ENCODE measurements at places on chromosomes 2 and 18.

GRCh38 chr18:75823471-75823870 is 396.0 kb upstream of the SMIM21 start:
- no peak for DNase-seq

GRCh38 chr2:230905448-230906421 is 19.3 kb downstream of the GPR55 start:
- DNase-seq: no peak

DNA sequence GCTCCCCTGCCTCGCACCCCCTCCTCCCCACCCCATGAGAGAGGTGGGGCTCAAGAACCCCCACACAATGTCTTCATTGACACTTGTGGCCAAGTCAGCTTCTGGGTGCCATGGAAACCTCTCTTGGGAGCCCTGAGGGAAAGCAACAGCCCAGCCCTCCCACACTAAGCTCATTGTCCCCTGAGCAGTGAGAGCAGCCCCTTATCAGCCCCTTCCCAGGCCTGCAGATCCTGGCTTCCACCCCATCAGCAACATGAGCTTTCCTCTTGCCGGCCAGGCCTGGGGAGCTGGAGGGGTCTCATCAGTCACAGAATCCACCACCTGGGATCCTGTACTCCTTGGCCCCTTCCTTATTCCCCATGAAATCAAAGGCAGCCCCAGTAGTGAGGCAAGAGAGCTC is 107.8 kb upstream of the ST3GAL5 start:
- no peak for DNase-seq

DNA sequence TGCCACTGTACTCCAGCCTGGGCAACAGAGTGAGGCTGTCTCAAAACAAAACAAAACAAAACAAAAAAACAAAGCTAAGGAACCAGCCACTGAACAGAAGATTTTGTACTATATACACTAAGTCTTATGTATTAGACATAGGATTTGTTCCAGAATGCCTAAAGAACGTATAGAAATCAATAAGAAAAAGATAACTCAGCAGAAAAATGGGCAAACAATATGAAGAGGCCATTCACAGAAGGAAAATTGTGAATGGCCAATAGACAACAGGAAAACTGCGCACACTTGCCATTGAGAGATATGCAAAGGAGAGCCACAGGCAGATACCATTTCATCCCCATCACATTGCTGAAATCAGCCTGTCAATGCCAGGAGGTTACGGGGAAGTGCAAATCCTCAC is 14.9 kb upstream of the UBE2F start:
- DNase-seq: no peak

DNA sequence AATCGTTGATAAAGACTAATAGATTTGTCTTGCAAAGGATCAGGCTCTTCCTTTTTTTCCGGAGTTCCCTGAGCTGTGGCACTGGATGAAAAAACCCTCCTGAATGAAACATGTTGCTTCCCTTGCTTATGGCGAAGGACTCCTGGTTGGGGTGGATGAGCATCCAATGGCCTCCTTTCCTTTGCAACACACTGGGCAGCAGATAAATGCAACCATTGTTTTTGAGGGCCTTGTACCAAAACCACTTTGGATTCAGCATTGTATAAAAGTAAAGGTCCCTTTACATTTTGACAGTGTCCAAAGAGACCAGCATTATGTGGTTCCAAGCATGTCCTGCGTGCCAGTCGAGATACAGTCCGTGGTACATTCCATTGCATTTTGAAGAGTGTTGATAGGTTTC is 44.7 kb downstream of the FAM210A start:
- no peak for DNase-seq

- DNase-seq: peak; percentile 79
These were observed 45.2 kb downstream of the PCBP1 start for GRCh38 chr2:70132244-70133126.

- no peak for DNase-seq
These were observed 407.5 kb upstream of the NRP2 start for GRCh38 chr2:205274801-205275200.

DNA sequence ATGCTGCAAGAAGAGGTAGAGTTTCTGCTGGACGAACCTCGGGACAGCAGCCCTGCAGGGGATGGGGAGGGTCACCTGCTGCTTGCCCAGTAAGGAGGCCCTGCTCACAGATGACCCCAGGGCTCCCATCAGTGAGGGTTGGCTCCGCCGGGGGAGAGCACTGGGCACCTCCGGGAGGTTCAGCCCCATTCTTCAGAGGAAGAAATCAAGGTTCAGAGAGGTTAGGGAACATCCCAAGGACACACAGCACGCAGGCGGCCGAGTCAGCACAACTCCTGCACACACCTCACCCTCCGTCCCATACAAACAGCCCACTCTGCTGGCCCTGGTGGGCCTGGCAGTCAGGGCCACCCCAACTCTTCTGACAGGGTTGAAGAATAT is 11.7 kb upstream of the CCDC74B start:
- no peak for DNase-seq

GRCh38 chr2:132438691-132439090 is 22.1 kb downstream of the GPR39 start:
- DNase-seq: peak; percentile 5

GRCh38 chr18:23812546-23813440 is 123.5 kb downstream of the LAMA3 start:
- peak; percentile 41 for DNase-seq

DNA sequence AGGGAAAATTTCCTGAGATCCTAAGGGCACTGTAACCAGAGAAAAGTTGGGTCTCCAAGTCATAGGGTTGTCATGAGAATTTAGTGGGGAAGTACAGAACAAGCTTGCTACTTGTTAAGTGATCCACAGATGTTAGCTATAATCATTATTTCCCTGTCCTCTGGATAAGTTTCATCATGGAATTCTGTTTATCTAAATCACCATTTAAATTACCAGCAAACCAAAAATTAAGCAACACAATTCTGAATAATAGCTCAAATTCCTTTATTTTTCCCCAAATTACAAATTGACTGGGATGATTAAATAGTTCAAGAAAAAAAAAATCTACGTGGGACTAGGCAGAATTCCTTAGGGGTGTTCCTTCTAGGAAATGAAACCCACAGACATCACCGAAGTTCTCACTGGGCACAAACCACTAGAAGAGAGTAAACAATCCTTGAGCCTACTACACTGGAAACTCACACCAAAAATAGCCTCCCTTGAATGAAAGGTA is 159.5 kb downstream of the COL6A3 start:
- peak; percentile 54 for DNase-seq

GRCh38 chr2:158762336-158762735 is 32.8 kb upstream of the DAPL1 start:
- no peak for DNase-seq

DNA sequence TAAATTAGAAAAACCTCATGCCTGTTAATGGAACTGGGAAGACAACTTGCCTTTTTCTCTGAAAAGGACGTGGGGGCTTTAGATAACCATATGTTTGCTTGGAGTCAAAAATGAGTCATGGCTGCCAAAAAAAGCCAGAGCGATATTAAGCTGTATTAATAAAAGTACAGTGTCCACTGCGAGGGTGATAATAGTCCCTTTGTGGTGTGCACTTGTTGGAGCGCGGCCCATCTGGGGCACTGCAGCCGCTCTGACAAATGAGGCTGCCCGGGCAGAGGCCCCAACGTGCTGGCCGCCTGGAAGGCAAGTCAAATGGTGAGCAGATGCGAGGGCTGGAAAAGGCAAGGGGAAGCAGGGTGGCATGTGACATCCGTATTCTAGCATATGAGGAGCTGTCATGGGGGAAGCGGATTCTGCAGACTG is 103.3 kb upstream of the NCK2 start:
- DNase-seq: no peak

DNA sequence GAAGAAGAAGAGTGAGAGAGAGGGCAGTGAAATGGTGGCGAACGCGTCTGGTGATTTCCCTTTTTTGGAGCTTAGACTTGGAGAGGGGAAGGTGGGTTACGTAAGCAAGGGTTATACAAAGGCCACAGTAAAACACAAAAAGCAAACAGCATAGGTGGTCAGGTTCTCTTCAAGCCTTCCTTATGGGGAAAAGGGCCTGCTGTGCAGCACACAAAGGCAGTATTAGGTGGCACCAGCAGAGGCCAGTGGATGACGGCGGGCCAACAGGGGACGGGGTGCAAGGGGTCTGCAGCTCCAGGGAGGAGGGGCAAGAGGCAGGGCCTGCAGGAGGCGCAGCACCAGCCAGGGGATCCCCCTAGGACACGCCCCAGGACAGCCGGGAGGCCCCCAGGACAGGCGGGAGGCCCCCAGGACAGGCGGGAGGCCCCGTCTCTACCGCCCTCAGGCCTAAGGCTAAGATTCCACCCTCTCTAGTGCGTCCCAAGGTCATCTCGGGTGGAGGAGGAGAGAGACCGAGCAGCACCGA is 32.6 kb upstream of the NPC1 start:
- no peak for DNase-seq

DNA sequence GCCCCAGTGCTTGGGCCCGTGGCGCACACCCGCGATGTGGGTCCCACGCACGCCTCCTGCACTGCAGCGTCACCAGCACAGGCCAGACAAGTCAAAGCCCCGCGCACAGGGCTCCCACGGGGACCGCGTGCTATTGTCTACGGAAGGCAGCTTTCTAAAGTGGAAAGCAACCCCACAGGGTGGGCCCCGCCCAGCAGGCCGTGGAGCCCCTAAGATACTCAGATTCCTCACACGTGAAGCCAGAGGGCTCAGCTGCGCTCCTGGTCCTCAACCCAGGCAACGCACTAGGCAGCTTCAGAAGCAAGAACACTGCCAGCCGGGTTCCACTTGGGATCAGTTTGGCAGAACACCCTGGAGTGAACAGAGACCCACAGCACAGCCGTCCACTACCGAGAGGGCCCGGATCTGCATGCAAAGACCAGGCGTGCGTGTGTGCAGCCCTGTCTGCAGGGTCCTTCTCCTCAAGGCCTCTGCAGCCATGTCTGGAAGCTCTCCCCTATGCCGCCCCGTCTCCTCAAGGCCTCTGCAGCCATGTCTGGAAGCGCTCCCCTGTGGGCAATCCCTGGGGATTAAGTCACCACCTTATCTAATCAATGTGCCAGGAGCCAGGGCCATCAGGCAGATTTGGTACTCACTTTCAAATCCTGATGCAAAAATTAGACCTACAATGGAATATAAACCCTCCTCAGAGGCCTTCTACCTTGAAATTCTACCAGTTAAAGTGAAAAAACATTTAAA is 231.3 kb downstream of the HDAC4 start:
- DNase-seq: no peak

DNA sequence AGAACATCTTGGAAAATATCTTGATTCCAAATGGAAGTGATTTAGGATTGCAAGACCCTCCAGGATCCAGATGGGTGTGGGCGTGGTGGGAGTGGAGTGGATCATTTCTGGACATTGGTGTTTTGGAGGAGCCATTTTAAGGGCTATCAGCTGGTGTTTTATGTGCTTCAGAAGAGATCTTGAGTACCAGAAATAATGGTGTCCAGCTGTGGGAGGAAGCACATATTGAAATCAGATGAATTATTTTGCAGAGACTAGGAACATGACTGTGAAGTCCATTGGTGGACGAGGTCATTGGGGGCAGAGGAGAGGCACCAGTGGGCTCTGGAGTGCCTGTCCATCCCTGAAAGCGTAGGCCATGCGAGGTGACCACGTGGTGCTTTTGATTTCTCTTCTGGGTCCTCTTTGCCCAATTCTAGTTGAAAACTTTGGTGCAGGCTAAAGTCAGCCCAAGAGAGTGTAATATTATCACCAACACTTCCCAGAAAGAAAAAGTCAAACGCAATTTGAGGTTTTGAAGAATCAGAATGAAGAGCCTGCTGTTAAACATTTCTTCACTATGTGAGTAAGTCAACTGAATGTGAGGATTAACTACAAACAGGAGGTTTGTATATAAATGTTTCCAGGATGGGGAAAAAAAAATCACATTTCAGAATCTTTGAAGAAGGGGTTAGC is 31.6 kb downstream of the RNF144A start:
- DNase-seq: no peak

DNA sequence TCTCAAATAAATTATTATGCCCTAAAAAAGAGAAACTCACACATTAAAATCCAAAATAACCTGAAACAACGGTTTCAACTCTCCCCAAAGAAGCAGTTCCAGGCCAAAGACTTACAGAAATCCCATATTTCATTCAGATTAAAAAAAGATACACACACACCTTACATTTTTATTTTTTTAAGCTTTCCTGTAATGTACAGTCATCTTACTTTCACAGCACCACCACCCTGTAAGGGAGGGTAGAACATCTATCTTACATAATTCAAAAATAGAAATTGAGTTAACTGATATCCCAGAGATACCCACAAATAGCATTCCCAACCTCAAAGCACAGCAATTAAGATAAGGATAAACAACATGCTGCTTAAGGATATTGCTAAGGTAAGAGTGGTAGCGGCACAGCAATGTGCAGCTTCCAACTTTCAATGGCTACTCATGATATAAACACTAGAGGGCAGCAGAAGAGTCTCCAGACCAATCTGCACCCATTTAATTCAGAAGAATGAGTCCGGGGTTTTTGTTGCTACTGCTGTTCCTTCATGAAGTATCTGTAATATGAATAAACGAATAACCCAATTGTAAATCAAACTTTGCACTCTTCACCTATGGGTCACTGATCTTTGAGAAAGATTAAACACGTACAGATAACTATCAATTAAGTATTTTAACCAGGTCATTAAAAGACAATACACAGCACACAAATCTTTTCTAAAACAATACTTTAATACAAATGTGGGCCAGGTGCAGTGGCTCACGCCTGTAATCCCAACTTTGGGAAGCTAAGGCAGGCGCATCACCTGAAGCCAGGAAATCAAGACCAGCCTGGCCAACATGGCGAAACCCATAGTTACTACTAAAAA is 11.3 kb downstream of the GFPT1 start:
- peak; percentile 46 for DNase-seq

DNA sequence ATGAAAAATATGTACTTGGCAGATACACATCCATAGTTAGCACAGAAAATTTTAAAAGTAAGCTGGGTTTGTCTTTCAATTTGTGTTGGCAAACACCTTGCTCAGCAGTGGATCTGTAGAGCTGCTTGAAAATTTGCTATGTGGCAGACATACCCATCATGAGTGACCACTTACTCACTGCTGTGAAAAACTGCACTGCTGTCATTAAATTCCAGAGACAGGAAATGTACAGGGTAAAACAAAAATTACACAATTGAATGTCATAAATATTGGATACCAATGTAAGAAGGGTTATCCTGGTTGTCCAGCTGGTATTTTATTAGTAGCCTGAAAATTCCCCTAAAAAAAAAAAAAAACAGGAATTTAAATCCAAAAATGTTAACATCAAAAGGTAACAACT is 24.5 kb downstream of the NIF3L1 start:
- DNase-seq: peak; percentile 52
